ENCODE measurements at places on chromosomes 7 and 10. TPM values are rescaled to one million over a fixed set of nuclear protein-coding genes. Genes with fewer than 3 reads are reported as not detected.

Gene CALCR
- total RNA-seq = not detected

DNA sequence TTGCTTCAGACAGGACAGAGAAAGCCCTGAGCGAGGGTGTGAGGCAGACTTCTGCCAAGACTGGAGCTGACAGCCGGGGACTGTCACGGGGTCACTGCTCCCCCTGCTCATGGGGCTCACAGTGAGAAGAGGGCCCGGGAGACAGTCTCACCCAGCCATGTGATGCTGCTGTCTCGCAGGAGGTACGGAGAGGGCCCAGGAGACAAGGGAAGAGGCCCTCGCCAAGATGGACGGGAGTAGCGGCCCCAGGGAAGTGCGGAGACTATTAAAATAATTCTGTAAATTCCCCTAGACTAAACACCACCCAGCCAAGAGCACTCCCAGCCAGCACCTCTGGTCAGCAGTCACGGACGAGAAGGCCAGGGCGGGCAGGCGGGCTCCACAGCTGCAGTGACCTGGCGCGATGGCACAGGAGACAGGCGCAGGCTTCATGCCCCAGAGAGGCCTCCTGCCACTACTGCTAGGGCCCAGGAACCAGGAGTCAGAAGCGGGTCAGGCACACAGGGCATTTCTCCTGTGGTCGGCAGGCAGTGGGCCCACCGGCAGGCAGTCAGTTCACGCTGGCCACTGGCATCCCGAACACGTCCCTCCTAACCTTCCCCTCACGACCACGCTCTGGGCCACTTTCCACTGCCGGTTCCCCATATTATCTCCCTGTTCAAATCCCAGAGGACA is 24.1 kb downstream of the WDR86 start:
- no peak for DNase-seq

DNA sequence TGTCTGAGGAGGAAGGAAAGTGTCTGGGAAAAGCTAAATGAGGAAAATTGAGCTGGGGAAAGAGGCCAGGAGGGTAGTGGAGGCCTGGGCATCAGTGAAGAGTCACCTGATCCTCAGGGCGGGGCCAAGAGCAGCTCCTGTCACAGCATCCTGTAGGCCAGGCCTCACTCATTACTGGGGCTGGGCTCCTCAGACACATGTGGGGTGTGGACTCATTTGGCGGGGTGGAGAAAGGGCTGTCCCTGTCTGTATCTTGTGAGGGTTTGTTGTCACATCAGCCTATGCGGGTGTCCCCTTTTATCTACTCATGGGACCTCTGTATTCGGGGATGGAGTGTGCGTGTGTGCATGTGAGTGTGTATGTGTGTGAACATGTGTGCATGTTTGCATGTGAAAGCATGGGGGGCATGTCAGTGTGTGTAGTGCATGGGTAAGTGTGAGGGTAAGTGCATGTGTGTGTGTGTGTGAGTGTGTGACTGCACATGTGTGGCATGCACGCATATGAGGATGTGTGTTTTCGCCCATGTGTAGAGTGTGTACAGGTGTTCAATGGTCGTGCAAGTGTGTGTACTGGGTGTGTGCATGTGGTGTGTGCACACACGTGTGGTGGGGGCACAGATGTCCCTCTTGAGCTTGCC is 67.8 kb downstream of the RAMP3 start:
- no peak for DNase-seq

Gene JAKMIP3
- 0.14 TPM for total RNA-seq

DNA sequence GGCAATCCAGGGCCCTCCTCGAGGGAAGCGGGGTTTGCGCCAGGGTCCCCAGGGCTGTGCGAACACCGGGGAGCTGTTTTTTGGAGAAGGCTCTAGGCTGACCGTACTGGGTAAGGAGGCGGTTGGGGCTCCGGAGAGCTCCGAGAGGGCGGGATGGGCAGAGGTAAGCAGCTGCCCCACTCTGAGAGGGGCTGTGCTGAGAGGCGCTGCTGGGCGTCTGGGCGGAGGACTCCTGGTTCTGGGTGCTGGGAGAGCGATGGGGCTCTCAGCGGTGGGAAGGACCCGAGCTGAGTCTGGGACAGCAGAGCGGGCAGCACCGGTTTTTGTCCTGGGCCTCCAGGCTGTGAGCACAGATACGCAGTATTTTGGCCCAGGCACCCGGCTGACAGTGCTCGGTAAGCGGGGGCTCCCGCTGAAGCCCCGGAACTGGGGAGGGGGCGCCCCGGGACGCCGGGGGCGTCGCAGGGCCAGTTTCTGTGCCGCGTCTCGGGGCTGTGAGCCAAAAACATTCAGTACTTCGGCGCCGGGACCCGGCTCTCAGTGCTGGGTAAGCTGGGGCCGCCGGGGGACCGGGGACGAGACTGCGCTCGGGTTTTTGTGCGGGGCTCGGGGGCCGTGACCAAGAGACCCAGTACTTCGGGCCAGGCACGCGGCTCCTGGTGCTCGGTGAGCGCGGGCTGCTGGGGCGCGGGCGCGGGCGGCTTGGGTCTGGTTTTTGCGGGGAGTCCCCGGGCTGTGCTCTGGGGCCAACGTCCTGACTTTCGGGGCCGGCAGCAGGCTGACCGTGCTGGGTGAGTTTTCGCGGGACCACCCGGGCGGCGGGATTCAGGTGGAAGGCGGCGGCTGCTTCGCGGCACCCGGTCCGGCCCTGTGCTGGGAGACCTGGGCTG is 26.0 kb downstream of the PRSS2 start:
- DNase-seq = no peak

Gene GRM3
- total RNA-seq = not detected

DNA sequence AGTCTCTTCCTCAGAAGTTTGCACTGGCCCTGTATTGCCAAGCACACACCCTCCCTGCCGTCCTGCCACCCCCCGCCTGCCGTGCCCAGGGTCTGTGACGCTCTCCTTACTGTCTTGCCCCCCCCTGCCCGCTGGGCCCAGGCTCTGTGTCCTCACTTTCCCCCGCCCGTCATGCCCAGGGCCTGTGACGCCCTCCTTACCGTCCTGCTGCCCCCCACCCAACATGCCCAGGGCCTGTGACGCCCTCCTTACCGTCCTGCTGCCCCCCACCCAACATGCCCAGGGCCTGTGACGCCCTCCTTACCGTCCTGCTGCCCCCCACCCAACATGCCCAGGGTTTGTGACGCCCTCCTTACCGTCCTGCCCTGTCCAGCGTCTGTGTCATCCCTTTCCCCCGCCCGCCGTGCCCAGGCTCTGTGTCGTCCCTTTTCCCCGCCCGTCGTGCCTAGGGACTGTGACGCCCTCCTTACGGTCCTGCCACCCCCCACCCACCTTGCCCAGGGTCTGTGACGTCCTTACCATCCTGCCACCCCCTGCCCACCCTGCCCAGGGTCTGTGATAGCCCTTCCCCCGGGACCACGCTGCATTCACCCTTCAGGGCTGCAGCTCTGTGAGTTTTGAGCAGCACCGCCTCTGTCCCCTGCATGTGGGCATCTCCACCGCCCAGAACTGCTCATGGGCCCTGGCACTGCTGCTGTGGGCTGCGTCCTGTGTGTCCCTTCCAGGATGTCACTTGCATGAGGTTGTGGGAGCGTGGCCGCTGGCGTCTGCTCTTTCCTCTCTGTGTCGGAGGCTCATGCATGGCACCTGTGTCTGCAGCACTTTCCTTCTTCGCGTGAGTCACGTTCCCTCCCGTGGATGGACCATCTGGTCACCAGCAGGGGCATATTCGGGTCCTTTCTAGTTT is 19.3 kb upstream of the PRKAR1B start:
- no peak for DNase-seq

Gene SGPL1
- total RNA-seq = 68.8 TPM

DNA sequence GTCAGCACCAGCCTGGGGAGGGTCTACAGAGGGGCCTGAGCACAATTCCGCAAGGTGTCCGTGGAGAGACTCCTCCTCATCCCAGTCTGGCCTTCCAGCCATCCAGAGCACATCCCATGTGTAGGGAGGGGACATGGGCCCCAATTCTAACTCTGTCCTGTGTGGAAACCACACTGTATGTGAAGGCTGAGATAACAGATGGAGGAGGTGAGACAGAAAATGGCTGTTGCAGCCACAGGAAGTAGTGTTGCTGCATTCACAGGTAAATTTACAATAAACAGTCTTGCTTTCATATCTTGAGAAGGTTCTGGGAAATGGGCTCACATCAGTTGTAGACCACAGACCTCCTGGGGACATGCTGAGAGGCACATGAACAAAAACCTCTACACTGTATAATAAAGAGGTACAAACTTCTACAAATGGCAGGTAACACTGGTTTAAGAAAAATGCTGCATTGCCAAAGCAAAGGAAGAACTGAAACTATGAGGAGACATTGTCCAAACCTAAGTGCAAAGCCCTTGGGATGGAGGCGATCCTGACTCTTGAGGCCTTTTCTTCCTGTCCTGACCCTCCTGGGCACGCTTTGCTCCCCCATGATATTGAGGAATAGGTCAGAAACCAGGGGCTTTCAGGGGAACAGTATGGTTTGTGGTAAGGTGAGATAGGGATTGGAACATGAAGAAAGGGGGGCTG is 21.6 kb upstream of the GIMAP2 start:
- DNase-seq = no peak

- no peak for DNase-seq
Observed at GRCh38 chr10:15241306-15241705, 72.8 kb upstream of the NMT2 start.

Gene TFR2
- 0.22 TPM for total RNA-seq

GRCh38 chr7:109322833-109323232 is 753.2 kb downstream of the DNAJB9 start:
- DNase-seq = no peak

DNA sequence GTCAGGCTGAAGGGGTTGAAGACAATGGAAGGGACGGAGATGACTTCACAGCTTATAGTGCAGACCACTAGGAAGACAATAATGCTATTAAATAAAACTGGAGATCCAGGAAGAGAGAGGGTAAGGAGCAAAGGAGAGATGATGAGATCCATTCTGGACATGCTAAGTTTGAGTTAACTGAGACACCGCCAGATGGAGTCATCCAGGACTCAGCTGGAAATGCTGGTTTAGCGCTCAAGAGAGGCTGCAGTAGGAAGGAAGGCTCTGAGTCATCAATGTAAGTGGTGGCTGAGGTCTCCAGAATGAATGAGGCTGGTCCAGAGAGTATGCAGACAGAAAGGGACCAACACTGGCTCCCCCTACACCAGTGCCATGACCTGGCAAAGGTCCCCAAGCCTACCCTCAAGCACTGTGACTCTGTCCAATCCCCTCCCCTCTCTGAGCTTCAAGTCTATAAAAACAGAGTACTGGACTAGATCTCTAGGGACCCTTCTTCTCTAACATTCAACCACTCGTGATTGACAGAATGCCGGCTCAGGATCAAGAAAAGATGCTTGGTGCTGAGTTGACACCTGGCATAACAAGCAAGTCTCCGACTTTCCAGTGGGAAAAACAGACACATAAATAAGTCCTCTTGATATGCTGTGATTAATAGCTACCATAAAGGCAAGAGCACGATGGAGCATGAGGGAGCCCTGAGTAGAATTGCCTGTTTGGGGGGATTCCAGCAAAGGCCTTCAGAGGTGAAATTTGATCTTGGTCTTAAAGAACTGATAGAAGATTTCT is 8.9 kb downstream of the GFRA1 start:
- no peak for DNase-seq

DNA sequence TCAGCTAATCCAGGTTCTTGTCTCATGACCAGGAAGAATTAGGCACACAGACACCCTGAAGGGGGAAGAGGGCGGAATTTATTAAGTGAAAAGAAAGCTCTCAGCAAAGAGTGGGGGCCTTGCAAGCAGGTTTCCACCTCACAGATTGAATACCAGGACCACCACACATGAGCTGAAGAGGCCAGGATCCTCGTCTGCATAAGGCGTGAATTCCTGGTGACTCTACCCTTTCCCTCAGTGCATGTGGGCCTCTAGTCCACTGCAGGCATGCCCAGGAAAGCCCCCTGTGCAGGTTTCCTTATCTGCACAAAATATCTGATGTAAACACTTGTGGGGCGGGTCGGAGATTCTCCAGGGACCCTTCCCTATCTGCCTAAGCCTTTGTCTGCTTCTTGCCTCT is 782.1 kb upstream of the LRRN3 start:
- DNase-seq = no peak

DNA sequence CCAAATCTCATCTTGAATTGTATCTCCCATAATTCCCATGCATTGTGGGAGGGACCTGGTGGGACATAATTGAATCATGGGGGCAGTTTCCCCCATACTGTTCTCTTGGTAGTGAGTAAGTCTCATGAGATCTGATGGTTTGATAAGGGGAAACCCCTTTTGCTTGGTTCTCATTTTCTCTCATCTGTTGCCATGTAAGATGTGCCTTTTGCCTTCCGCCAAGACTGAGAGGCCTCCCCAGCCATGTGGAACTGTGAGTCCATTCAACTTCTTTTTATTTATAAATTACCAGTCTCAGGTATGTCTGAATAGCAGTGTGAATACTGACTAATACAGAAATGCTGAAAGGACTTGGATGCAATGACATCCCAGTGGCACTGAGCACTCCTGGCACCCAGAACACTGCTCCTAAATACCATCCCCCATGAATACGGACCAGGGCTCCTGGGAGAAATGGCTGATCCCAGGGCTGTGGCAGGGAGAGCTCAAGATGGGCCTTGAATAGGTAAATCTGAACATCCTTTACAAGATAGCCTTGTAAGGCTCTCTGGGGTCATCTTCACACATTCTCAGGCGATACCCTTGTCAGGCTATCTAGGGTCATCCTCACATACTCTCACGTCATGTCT is 19.4 kb downstream of the ZFAND2A start:
- no peak for DNase-seq

- DNase-seq = no peak
Observed at GRCh38 chr7:95569720-95570119, 26.6 kb downstream of the PDK4 start.

DNA sequence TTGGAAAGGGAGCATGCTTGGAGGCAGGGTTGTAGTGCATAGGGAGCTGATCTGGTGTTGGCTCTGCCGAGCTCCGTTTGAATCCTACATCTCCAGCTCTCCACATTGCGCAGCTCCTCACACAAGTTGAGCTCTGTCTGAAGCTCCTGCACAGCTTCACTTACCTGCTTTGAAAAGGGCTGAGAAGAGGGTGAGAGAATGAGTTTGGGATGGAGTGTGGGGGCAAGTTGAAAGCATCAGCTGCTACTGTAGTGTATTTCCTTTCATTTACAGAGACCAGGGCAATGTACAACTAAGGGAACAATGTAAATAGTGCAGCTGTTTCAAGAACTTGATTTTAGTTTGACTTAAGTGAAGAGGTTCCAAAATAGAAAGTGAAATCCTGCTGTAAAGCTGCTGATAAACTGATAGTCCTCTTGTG is 88.5 kb downstream of the VTI1A start:
- no peak for DNase-seq

Gene DENND2A
- 8.2 TPM for total RNA-seq

- DNase-seq = no peak
Observed at GRCh38 chr10:44788147-44789129, 122.7 kb upstream of the TMEM72 start.

Gene FAM180A
- 0.89 TPM for total RNA-seq

Gene HOXA2
- total RNA-seq = 2.7 TPM

DNA sequence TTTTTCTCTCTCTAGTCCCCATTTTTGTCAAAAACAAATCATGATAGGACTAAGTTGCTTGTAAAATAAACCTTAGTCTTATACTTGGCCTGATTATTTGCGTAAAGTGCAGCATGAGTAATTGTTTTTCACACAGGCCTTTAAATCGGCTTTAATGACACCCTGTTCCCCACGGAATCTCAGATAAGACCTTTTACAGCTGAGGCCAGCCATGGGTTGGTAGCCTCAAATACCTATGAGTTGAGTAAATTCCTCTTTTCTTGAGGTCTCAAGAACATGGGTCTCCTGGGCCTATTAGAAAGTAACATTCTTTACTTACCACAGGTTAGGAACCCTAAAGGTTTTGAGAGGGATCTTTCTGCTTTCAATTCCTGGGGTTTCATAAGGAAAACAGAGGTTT is 761.0 kb upstream of the PHF14 start:
- DNase-seq = no peak

- DNase-seq = no peak
Observed at GRCh38 chr7:19442016-19442785, 266.6 kb downstream of the POLR1F start.

GRCh38 chr10:119209035-119209735 is 1.8 kb downstream of the GRK5 start:
- peak; percentile 53 for DNase-seq
